Body of pancreas (tissue), 4 donors: ENCODE measurements at places on chromosomes 4 and X. TPM values are rescaled to one million over a fixed set of nuclear protein-coding genes. Genes with fewer than 3 reads are reported as not detected.

DNA sequence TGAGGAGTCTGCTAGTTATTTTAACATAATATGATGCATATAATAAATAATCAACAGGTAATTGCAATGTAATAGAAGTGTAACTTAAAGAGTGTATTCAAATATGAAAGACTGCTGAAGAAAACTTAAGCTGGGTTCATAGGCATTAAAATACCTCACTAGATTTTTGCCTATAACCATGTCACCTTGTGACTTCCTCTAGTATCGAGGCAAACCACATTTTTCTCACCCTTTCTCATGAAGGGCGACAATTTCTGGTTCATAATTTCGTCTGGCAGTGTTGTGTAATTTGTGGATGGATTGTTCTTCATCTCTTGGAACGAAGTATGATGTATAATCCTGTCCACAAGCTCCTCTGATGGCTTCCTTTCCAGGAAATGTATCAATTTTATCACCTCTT is 16.0 kb downstream of the SULT1E1 start:
- DNase-seq = no peak

DNA sequence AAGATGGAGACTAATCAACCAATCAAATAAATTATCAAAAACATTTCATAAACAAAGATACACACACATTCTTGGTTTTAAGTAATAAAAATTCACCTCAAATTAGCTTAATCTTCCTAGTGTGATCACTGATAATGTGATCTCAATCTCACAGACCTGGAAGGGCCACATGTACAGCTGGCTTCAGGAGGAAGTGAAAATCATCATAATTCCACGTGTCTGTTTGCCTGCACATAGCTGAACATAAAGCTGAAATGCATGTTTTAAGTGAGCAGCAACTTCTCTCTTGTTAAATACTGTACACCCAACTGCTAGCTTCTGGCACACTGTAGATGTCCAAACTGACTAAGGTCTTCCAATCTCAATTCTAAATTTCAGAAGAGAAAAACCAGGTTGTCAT is 53.8 kb downstream of the ARHGAP6 start:
- DNase-seq = no peak

DNA sequence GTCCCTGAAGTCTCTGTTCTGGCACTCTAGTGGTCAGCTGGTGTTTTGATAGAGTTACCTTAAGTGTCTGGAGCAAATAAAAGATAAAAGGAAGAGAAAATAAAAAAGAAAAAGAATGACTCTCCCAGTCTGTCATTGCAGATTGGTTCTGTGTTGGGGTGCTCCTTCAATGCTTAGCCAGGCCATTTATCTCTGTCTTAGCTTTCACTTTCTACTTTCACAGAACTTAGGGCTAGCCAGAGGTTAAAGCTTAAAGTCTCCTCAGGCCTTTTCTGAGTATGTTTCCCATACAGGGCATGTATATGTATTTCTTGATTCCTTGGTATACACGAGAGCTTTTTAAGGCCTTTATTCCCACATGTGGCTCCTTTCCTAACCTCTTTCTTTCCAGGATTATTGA is 83.1 kb upstream of the TEX13D start:
- DNase-seq = no peak

- no peak for DNase-seq
Observed at GRCh38 chr4:173281406-173282255, 52.5 kb downstream of the HMGB2 start.

DNA sequence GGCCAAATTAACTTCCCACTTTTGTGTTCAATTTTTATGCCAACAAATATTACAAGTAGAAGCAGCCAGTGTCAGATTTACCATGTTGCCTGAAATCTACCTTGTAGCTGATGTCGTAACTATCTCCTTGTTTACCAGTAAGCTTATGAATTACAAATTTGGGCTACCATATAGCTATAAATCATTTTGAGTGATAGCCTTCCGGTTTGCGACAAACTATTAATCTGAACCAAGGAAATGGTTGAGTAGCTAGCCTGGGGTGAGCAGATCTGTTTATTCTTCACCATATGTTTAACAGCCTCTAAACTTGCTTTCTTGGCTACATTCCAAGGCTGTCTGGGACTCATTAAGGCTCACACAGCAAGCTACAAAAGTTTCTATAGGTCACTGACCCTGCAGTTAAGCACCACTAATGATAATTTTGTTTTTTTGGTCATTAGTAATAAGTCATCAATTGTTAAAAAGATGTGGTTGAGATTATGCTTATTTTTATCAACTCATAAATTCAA is 218.7 kb upstream of the SPOCK3 start:
- no peak for DNase-seq

- no peak for DNase-seq
Observed at GRCh38 chrX:10071451-10072144, 85.2 kb upstream of the CLCN4 start.

DNA sequence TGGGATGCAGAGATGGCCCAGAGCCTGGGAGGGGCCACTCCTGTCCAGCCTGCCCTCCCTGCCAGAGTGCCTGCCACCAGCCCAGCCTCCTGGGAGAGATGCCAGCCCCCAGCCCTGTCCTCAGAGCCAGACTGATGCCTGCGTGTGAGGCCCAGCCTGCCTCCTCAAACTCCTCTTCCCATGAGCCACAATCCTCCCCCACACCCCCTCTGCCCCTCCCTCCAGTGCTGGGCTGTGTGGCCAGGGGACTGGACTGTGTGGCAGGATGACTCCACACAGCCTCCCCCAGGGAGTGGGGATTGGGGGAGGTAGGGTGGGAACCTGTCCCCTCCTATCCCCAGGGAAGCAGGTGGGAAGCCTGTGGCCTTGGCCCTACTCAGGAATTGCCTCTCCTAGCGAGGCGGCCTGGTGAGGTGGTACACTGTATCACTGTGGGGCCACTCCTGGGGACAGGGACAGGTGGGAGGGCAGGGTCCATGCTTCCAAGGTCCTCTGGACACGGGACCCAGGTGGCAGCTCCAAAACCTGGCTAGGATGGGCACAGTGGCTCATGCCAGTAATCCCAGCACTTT is 4.3 kb upstream of the SH3BP2 start:
- no peak for DNase-seq

- peak; percentile 7 for DNase-seq
Observed at GRCh38 chr4:10075953-10076391, 40.6 kb downstream of the WDR1 start.

GRCh38 chr4:83989835-83990234 is 453.9 kb downstream of the GPAT3 start:
- DNase-seq = no peak

DNA sequence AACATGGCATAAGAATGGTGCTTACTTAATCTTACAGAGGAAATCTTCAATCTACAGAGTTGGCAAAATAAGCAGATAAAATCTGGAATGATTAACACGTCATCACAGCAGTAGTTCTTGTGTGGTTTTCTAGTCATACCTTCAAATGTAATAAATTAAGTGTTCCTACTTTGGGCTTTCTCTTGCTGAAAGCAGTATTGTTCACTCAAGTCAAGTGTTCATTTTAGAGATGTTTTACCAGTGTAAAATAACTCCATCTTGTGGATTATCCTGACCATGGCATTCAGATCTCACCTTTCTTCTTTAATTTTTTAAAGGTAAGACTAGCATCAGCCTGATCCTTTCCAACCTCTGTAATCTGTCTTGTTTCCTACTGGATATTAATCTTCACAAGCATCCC is 72.9 kb downstream of the ADAMTS3 start:
- DNase-seq = no peak

DNA sequence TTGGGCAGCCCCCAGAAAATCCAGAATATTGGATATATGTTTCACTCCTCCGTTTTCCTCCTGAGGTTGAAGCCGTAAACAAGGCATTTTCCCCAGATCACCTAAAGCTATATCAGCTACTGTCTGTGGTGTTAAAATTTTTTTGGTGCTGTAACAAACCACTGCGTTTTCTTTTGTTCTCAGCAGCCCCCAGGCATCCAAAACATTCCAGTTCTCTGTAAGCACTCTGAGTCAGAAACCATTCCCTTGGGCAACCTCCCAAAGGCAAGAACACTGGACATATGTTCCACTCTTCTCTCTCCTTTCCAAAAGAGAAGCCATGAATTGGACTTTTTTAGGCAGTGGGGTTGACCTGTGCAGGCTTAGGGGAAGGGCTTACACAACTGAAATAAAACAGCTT is 310.9 kb downstream of the MID1IP1 start:
- no peak for DNase-seq

GRCh38 chr4:34158878-34159277 is 2085.4 kb downstream of the ARAP2 start:
- DNase-seq = no peak

GRCh38 chr4:16218950-16219349 is 7.3 kb downstream of the TAPT1 start:
- no peak for DNase-seq

DNA sequence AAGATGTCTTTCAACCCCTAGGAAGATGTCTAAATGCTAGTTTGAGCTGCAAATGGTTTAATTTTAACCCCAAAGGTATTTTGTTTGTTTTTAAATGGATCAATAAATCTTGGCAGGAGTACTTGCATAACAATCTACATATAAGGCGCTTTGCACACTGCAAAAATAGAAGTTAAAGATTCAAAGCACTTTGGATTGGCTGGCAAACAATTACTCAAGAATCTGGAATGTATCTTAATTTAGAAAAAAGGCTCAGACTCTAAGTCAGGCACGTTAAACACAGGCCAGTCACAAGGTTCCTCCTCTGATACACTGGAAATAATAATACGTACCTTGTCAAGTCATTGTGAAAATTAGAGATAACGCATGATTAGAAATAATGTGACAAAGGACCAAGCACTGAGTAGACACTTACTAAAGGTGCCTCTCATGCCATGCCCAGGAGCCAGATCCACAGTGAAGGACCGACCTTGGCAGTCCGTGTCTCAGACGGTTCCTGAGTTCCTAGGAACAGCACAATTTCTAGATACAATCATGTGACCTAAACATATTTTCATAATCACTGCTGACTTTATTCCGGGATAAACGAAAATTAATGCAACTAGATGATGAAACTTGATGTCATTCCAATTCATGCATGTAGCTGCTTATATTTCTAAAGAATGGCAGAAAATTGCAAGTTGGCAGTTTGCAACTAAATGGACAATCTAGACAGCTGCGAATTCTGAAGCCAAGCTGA is 49.6 kb downstream of the PROM1 start:
- no peak for DNase-seq

GRCh38 chr4:24799544-24800324 is 4.4 kb downstream of the SOD3 start:
- DNase-seq = no peak

GRCh38 chr4:74109870-74110605 is 11.0 kb upstream of the CXCL2 start:
- DNase-seq = no peak

Gene TCEAL6
- not detected for total RNA-seq

Gene USP26
- total RNA-seq = not detected

Gene ANXA3
- total RNA-seq = 35.9 TPM

Gene MAGEC2
- total RNA-seq = not detected

Gene KIAA0232
- 15.0 TPM for total RNA-seq

Gene ZC4H2
- 4.6 TPM for total RNA-seq

Gene XAGE2
- total RNA-seq = not detected

Gene ARHGAP6
- total RNA-seq = 2.3 TPM
